ENCODE measurements at places on chromosomes 4 and X.

- no peak for DNase-seq
Observed at GRCh38 chrX:42090395-42090794, 167.0 kb upstream of the CASK start.

GRCh38 chrX:123476611-123477219, 256.1 kb downstream of the THOC2 start:
- DNase-seq = no peak

- no peak for DNase-seq
Observed at GRCh38 chr4:38563707-38564495, 100.1 kb upstream of the KLF3 start.

DNA sequence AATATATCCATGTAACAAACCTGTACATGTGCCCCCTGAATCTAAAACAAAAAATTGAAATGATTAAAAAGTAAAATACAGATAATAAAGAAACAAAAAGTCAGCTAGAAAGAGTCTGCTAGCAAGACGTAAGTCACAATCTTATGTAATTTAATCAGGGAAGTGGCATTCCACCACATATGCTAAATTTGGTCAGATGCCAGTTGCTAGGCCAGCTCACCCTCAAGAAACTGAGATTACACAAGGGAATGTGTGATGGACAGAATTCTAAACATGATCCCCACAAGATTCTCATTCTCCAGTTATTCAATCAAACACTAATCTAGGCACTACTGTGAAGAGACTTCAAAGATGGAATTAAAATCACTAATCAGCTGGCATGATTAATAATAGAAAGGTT, 689.3 kb downstream of the CENPC start:
- DNase-seq = no peak

DNA sequence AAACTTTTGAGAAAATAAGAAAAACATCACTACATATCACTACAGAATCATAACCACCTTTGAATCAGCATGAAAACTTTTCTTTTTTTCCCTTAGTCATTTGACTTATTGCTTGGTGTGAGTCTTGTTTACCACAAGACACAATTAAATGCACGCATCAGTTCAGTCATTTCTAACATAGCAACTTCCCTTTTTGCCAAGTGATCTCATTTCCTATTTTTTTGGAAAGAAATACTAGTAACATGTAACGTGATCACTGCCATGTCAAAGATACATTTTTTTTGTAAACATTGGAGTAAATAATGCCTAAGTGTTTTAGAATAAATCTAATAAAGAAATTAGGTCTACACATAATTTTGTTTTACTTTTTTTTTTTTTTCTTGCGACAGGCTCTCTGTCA, 5.1 kb upstream of the CXCL8 start:
- no peak for DNase-seq

DNA sequence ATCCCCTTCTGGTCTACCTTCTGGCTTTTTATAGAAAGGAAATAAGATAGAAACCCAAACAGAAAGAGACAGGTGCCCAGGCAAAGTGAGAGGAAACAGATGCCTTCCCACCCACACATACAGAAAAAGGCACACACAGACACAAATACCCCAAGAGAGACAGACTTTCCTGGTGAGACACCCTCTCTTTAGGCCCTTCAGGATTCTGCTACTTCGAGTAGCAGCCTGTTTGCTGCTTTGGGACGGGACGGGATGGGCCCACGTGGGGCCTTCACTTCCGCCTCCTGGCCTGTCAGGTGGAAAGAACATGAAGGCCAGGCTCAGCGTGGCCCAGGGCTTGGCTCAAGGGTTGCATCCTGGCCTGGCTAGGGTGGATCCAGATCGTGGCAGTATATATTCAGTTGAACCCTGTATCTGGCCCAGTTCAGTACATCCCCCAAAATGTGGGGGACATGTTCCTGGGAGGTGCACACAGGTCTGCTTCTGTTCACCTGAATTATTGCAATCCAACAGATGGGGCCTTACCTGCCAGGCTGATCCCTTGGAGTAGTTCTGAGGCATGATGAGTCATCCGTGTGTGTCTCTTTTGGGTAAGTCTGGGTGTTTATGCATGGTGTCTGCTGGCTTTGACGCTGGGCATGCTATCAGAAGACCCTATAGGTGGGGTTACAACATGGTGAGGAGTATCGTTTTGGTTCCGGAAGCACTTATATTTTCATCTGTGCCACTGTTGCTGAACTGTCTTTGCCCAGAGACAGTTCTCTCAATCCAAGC, 2.4 kb downstream of the ZNF275 start:
- no peak for DNase-seq

- DNase-seq = no peak
Observed at GRCh38 chr4:128449251-128449650, 161.6 kb upstream of the PGRMC2 start.

GRCh38 chrX:13590914-13591313, 21.5 kb downstream of the EGFL6 start:
- DNase-seq = no peak

- DNase-seq = no peak
Observed at GRCh38 chrX:8955511-8955910, 78.4 kb downstream of the FAM9B start.

GRCh38 chr4:5711479-5712184, 631 bp downstream of the EVC start:
- no peak for DNase-seq

DNA sequence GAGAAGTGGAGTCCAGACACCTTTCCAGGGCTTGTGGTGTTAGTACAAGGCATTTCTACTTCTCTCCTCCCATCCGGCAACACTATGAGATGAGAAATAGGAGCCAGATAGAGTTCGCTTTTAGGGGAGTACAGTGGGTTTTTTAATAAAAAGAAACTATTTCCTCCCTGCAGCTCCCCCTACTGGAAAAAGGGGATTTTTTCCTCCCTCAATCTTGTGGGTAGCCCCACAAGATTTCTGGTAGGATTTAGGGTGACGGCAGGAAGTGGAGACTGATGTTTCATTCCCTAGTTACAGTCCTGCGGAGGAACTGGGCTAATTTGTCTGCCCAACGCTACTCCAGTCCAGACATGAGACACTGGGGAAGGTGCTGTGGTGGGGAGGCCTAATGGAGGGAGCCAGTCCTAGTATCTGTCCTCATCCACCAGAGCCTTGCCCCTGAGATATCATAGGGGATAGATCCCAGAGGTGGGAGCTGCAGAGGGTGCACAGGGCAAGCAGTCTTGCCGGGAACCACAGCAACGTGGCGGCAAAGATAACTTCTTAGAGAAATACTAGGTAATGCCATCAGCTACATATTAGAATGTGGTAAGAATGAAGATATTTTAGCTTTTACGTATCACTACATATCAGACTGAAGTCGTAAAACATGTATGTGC, 45.5 kb upstream of the PRKG2 start:
- peak; percentile 29 for DNase-seq

GRCh38 chr4:104365618-104366017, 129.1 kb downstream of the CXXC4 start:
- no peak for DNase-seq
